ENCODE measurements at places on chromosomes 1 and 21. TPM values are rescaled to one million over a fixed set of nuclear protein-coding genes. Genes with fewer than 3 reads are reported as not detected.

The ARHGAP30 gene
- 7.9 TPM for total RNA-seq

The PRUNE1 gene
- 11.4 TPM for total RNA-seq

- DNase-seq: no peak
Observed at GRCh38 chr1:227756172-227756959, 21.1 kb downstream of the SNAP47 start.

DNA sequence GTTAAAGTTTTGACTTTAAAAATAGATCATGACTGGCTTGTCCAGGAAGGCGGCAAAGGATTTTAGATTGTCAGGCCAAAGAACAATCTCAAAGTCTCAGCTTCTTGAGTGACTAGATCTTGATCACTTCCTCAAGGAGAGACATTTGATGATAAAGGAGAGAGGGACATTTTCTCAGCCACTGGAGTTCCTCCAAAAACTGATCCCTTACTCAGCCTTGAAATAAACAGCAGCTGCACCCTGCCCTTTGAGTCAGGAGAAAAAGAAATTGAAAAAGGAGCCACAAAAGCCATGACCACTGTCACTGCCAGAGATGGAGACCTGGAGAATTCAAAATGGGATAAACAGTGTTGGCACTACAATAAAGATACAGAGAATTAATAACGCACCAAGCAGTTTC, 288.4 kb upstream of the PRMT6 start:
- no peak for DNase-seq

- DNase-seq: peak; percentile 67
Observed at GRCh38 chr21:35197992-35198431, 148.9 kb upstream of the RUNX1 start.

DNA sequence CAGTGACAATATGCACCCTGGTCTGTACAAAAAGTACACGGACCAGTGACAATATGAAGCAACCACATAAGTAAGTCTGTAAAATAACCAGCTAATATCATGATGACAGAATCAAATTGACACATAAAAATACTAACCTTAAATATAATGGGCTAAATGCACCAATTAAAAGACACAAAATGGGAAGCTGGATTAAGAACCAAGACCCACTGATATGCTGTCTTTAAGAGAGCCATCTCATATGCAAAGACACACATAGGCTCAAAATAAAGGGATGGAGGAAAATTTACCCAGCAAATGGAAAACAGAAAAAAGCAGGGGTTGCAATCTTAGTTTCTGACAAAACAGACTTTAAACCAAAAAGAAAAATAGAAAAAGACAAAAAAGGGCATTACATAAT, 70.4 kb upstream of the VCAM1 start:
- DNase-seq: no peak

Measured in skin of body (tissue), 3 donors.